ENCODE measurements at places on chromosomes 16 and 17.

- DNase-seq = no peak
These were observed 84.9 kb downstream of the HS3ST2 start for GRCh38 chr16:22898874-22899348.

DNA sequence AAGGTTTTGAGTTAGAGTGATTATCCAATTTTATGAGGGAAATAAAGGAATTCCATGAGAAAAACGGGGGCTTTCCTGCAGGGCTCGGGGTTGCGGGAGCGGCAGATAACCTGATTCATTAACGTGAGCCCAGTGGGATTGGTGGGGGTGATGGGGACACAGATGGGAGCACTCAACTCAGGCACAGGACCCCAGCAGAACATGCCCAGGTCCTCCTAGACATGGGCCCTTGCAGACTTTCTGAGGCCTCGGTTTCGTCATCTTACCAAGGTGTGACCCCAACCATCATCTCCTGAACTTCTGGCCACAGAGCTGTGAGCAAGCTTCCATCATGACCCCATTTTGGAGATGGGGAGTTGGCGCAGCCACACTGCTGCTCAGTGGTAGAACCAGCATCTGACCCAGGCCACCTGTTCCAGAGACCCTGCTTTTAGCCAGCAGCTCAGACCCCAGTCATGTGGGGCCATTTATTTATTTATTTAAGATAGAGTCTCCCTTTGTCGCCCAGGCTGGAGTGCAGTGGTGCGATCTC lies 22.3 kb downstream of the CARHSP1 start:
- DNase-seq = no peak

DNA sequence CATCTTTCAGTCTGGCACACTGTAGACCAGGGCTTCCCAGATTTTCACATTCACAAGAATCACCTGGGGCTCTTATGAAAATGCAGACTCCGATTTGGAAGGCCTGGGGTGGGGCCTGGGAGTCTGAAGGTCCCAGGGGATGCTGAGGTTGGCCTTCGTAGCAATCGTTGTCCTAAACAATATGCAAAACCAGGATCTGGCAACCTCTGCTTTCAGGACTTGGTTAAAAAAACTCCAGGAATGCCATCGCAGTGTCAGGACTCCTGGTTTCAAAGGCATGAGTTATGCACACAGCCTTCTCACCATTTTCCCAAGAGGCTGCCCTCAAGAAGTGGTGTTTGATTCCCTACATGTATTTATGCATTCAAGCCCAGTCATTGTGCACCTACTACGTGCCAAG lies 6.7 kb downstream of the CLEC19A start:
- no peak for DNase-seq

DNA sequence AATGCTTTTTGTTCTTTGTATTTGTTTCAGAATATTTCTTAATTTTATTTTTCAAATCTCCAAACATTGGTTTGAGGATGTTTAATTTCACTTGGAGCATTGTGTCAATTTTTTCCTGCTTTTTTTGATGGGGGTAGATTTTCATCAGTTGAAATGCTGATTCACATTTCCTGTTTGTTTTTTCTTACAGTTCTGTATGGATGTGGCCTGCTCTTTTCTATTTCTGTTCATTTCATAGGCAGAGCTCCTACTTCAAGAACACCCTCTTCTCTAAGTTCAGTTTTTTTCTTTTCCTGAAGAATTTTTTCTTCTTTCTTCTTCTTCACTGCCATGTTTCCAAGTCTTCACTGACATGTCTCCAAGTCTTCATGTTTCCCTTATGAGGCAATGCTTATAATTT lies 8.8 kb downstream of the MBTD1 start:
- no peak for DNase-seq

GRCh38 chr16:48052731-48053417 lies 102.9 kb downstream of the ABCC12 start:
- no peak for DNase-seq

- no peak for DNase-seq
These were observed 16.3 kb downstream of the ATAD5 start for GRCh38 chr17:30848021-30848420.

- DNase-seq = no peak
These were observed 951 bp downstream of the TMED6 start for GRCh38 chr16:69350536-69351133.

- no peak for DNase-seq
These were observed 19.9 kb upstream of the MTMR4 start for GRCh38 chr17:58534331-58534730.

GRCh38 chr17:28745786-28746411 lies 2.1 kb downstream of the TRAF4 start:
- DNase-seq = no peak

GRCh38 chr16:88539261-88539651 lies 30.9 kb upstream of the ZC3H18 start:
- no peak for DNase-seq

- DNase-seq = no peak
These were observed 236.4 kb downstream of the PRKCA start for GRCh38 chr17:66538776-66539175.

GRCh38 chr17:78717431-78717980 lies 64.6 kb downstream of the CYTH1 start:
- DNase-seq = no peak

DNA sequence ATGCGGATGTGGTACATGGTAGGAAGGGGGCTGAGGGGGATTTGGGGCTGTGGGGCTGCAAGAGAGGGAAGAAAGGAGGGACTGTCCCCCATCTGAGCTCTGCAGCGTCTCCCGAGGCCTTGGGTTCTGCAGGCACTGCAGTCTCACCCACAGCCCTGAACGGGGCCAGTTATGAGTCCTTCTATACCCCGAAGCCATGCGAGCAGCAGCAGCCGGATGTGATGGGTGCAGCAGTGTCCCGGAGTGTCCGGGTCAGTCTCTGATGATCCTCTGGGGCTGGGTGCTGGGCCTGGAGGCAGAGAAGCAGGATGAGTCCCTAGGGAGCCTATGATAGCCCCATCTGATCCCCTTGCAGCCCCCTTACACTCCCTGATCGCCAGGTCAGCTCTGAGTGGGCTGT lies 41.5 kb downstream of the CPNE2 start:
- DNase-seq = no peak

DNA sequence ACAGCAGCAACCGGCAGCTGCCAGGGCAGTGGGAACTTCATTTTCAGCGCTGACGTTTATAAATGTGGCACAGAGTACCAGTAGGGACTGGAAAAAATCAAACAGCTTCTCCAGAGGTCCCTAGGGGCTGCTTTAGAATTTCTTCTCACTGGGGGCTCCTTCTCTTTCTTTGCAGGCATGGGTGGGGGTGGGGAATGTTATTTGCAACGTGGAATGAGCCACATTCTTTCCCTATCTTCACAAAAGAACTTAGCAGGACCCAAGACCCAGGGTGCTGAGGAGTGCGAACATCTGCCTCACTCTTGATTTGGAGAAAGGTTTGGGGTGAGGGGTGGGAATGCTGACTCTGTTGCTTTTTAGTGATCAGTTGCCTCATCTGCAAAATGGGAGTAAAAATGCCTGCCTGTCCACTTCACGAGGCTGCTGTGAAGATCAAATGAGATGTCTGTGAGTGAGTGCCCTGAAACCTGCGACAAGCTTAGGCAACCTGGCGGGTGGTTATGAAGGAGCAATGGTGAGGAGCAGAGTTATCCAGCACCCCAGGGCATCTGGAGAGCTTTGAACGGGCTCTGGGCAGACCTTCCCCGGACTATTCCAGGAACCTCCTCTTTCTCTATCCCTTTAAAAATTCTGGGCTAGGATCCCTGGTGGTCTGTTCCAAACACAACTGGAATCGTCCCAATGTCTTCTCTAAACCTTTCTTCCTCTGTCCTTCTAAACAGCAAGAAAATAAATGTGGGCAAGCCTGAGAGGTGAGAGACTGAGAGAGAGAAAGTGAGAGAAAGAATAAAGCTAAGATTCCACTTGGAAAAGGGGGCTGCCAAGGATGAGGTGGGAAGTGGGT lies 10.7 kb upstream of the PIPOX start:
- no peak for DNase-seq

DNA sequence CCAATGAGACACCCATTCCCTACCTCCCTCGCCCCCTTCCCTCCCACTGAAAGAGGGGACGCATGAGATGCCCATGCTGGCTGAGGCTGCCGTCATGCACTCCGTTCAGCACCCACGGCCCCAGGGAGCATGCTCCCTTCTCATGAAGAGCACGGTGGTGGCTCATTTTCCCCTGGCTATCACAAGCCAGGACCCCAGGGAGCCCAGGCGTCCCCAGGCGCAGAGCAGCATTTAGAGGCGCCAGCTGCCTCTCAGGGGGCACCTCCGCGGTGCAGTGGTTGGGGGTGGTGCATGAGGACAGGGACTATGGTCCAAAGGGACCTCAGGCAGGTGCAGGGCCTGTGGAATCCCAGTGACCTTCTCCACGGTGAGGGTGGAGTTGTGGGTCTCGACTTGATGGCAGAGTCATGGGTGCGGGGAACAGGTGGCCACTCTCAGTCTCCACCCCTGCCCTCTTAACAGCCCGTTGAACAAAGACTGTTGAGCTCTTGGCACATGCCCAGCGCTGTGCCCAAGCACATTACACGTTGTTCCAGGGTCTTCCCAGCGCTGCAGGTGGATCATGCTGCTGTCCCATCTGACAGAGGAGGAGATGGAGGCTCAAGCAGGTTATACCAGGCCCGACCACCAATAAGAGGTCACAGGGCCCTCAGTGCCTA lies 13.6 kb downstream of the KIF19 start:
- DNase-seq = no peak

- no peak for DNase-seq
These were observed 9.8 kb downstream of the SLC38A10 start for GRCh38 chr17:81285179-81285878.

DNA sequence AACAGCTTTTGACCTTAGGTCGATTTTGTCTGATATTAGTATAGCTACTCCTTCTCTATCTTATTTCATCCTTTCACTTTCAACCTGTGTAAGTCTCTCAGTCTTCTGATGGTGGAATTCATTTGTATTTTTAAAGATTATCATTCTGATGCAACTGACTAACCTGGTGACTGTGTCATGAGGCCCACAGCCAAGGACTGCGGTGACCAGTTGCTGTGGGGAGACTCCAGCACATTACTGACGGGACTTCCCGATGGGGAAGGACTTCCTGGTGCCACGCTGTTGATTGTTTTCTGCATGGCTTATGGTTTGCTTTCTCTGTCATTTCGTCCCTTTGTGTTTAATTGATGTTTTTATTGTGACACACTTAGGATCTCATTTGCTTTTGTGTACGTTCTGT lies 34.2 kb downstream of the RMI2 start:
- no peak for DNase-seq

GRCh38 chr16:48536614-48537200 lies 73.3 kb downstream of the N4BP1 start:
- no peak for DNase-seq

GRCh38 chr17:57713140-57713539 lies 32.0 kb downstream of the CCDC182 start:
- DNase-seq = no peak

- DNase-seq = no peak
These were observed 18.9 kb downstream of the CDRT4 start for GRCh38 chr17:15448580-15448956.

- DNase-seq = no peak
These were observed 5.8 kb downstream of the WIPF2 start for GRCh38 chr17:40224718-40225550.

DNA sequence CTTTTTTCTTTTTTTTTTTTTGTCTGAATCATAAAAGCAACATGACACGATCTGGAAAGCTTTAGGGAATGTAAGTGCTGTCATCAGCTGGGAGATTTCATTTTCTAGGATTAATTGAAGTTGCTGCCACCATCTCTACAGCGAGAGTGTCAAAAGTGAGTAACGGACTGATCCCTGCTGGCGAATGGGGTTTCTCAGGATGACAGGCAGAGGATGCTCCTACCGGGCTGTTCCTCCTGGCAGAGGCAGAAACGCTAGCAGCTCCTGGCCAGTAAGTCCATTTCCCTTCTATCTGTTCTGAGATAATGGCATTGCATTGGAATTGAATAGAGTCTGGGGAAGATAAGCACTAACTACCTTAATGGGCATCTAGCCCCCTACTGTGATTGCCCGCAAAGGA lies 80.5 kb upstream of the KIFC3 start:
- no peak for DNase-seq

DNA sequence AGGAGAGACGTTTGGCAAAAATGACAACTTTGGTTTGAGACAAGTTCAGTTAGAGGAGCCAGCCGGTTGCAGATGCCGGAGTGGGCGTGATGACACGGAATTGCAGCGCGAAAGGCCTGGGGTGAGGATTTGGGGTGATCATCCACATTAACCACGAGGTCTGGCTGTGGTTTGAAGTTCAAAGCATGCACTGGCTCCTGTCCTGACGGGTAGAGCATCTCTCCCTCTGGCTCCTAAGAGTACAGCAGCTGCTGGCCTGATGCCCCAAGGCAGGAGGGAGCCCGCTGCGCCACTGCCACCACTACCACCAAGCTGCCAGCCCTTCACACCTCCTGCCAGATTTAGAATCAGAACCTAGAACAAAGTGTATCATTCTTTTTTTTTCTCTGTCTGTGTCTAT lies 3.7 kb downstream of the RHBDL3 start:
- no peak for DNase-seq

- DNase-seq = no peak
These were observed 340.1 kb upstream of the ZFHX3 start for GRCh38 chr16:73387979-73388378.

DNA sequence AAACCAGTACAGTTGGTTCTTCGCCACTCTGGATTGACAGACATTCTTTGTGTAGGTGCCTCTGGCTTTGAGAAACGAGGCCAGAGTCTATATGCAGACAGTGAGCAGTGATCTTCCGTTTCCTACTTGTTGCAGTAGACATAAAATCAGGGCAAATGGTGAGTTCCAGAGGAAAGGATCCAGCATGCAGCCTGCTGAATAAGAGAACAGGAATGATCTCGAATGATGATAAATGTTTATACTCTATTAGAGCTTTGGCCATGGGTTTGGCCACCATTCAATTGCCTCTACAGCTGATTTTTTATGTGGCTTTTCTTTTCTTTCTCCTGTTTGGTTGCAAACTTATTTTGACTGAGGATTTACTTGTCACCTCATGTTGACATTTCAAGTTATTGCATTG lies 286.7 kb downstream of the IRX3 start:
- no peak for DNase-seq

- DNase-seq = peak; percentile 16
These were observed 51.8 kb downstream of the SMPD3 start for GRCh38 chr16:68396481-68396880.

- DNase-seq = no peak
These were observed 473.2 kb downstream of the RBFOX1 start for GRCh38 chr16:7805686-7806396.

- DNase-seq = peak; percentile 13
These were observed 7.4 kb downstream of the ADAD2 start for GRCh38 chr16:84198401-84198800.

GRCh38 chr16:27969574-27969973 lies 93.9 kb downstream of the GSG1L start:
- DNase-seq = no peak

DNA sequence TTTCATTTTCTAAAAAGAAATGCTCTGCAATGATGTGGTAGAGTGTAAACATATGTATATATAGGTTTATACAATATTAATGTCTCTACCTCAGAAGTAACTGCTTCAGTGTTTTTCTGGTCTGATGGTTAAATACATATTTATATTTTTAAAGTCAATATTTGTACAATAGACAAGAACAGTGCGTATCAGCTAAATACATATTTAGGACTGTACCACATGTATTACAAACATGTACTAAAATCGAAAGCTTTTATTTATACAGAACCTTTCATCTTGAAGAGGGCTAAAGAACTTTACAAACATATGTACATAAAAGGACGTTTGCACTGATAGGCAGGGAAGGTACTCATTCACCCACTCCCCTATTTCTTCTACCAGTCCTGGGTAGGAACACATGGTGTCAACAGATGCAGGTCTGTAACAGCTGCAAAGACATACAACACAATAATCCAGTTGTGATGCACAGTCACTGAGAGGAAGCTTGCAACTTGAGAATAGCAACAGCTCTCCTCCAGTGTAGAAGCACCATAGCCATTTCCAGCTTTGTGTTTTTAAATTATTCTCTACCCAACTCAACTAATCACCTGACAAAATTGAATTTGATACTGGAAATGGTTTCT lies 206.9 kb upstream of the C17orf78 start:
- DNase-seq = no peak

All from AG04450 (cell line).